ENCODE measurements at places on chromosomes 5 and 9.

GRCh38 chr5:27491047-27491446 is 452.7 kb upstream of the CDH9 start:
- DNase-seq, result no peak

DNA sequence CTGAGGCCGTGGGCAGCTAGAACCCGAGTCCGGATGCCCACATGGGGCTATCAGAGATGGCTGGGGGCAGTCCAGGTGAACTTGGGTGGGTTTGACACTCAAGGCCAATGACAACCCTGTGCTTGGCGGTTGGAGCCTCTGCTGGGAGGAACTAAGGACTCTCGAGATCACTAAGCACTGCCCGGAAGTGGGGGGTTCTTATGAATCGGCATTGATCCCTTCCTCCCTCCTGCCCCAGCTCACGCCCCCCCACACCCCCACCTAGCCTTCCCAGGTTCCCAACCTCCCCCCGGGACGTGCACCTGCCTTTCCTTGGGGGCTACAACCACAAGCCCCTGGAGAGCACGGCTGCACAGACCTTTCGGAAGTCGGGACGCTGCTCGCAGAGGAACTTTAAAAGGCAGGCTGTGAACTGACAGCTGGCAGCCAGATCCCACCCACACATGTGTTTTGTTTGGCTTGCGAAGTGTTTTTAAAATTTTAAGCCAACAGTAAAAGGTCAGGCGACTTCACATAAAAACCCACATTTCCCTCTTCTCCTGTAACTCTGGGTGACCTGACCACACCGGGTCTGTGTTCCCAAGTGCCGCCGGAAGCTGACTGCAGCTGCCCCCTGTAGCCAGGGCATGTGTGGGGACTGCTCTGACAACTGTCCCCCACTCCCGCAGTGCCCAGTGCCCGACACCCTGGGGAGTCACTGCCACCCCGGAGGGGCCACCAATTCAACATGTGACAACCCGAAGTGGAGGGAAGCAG is 5.1 kb upstream of the RALGDS start:
- peak; percentile 73 for DNase-seq

GRCh38 chr5:6850106-6850432 is 136.8 kb downstream of the TENT4A start:
- no peak for DNase-seq

DNA sequence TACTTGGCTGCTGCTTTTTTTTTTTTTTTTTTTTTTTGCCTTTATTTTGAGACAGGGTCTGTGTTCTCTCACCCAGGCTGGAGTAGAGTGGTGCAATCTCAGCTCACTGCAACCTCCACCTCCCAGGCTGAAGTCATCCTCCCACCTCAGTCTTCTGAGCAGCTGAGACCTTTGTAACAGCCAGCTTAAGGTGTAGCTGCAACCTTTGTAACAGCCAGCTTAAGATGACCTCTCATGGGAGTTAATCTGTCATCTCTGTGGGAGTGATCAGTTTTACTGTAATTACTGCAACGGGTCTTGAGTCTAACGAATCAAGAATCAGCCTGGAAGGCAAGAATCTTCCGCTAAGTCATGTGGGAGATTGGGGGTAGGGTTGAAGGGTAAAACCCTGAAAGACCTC is 31.6 kb upstream of the SNX2 start:
- no peak for DNase-seq

GRCh38 chr9:127360250-127360649 is 36.7 kb upstream of the SLC2A8 start:
- peak; percentile 26 for DNase-seq

DNA sequence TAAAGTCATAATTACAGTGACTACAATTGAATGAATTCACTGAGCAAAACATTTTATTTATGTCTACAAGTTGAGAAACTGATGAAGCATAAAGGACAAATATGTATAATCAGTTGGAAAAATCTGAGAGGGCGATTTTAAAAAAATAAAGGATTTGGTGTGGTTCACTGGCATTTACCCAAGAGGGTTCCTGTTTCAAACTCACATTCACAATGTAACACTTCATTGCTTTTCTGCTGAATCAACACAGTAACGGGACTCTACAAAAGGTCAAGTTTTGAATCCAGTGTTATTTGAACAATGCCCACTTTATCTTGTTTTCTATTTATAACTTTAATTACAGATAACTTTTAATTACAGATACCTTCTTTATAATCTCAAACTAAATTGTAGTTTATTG is 138.6 kb downstream of the NUDT12 start:
- DNase-seq, result peak; percentile 64

DNA sequence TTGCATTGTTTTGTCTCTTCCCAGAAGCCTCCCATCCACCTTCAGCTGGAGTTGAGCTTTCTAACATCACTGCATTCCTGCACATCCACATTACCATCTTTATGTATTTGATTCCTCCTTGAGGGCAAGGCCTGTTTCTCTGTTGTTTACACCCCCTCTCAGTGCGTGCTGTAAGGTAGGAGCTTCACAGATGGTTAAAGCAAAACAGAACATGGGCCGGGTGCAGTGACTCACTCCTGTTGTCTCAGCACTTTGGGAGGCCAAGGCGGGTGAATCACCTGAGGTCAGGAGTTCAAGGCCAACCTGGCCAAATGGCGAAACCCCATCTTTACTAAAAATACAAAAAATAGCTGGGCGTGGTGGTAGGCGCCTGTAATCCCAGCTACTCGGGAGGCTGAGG is 110.9 kb downstream of the KCNIP1 start:
- no peak for DNase-seq

DNA sequence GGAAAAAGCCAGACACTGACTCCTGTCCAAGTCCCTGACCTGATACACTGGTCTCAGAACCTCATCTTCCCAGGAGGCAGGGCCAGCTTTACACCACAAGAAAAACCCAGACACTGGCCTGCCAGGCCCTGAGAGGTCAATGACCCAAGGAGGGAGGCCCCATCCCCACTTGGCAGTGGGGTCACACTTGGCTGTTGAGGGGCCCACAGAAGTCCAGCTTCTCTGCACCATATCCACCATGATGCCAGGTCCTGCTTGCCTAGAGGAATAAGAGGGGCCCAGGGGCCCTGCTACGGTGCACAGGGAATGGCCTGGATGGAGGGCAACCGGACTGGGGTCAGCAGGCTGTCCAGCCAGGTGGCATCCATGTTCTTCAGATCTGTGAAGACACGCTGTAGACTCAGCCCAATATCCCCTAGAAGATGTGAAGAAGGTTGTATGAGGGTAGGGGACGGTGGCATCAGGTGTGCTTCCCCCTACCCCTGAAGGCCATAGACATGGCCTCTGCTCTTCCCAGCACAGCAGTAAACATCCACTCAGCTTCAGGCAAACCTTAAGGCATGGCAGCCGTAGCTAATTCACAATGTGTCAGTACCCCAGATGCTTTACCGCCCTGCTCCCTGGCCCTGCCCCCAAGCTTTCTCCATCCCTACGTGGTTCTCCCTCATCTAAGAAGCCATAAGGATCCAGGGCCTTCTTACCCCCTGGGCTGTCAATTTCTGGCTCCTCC is 6.7 kb downstream of the IRF1 start:
- no peak for DNase-seq

GRCh38 chr5:133460172-133460758 is 152.1 kb downstream of the FSTL4 start:
- DNase-seq, result no peak

GRCh38 chr9:130906735-130907416 is 10.3 kb upstream of the QRFP start:
- DNase-seq, result no peak

GRCh38 chr5:92863666-92864065 is 717.4 kb downstream of the NR2F1-AS1 start:
- no peak for DNase-seq

- DNase-seq, result peak; percentile 54
These were observed 372.0 kb upstream of the KIF2A start for GRCh38 chr5:61933787-61934626.

DNA sequence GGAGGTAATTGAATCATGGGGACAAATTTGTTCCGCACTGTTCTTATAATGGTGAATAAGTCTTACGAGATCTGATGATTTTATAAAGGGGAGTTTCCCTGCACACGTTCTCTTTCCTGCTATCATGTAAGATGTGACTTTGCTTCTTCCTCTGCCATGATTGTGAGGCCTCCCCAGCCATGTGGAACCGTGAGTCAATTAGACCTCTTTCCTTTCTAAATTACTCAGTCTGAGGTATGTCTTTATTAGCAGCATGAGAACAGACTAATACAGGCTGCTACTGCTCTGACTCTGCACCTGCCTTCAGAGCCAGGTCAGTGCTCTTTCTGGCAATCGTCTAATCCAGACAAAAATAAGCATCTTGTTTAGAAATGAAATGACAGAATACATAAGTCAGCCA is 479.2 kb upstream of the TUSC1 start:
- DNase-seq, result no peak

- DNase-seq, result no peak
These were observed 88.0 kb downstream of the PDZD2 start for GRCh38 chr5:31726952-31727351.

DNA sequence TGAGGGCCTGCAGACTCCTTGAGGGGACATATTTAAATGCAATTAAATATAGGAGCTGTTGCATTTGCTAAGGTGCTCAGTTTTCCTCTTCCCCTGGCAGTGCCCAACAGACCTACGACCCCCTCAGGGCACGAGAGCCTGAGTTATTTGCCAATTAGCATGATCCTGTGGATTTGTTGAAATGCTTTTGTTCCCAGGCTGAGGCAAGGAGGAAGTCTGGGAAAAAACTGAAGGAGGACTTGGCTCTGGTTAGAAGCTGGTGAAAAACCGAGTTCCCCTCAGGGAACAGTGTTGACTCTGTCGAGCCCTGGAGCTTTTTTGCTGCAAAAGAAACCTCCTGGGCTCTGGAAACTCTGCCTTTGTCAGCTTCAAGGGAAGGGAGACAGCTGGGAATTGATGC is 103.6 kb upstream of the SHB start:
- no peak for DNase-seq

DNA sequence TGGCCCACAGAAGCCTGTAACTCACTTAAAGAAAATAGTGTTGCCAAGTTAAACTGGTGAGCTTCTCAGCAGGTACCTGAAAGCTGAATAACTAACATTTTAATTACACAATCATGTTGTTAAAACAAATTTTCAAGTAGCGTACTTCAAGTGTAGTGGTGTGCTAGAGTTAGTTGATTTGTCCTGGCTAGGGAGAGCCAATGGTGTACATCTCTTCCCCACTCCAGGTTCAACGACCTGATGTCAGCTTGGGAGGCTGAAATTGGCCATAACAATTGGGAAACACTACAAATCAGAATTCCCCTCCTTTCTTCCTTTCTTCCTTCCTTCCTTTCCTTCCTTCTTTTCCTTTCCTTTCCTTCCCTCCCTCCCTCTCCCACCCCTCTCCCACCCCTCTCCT is 295.3 kb upstream of the SLC24A2 start:
- no peak for DNase-seq

- DNase-seq, result peak; percentile 46
These were observed 24.8 kb upstream of the IL6ST start for GRCh38 chr5:56019306-56020272.

- DNase-seq, result no peak
These were observed 7.9 kb downstream of the LNPEP start for GRCh38 chr5:96943799-96944198.

DNA sequence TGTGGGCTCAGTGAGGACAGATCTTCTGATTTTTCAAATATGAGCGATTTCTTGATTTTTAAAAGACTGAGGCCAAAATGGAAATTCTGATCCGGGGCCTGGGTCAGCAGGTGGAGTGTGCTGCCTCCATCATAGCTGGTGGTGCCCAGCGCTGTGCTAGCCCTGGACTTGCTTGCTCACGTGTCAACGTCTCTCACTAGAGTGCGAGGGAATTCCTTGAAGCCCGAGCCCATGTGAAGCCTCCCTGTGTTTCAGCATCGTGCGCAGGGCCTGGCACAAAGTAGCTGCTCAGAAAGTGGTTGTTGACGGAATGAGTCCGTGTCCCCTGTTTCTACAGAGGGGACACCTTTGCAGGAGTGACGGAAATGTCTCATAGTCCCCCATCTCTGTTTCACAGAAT is 50.5 kb downstream of the RGS3 start:
- DNase-seq, result no peak

- no peak for DNase-seq
These were observed 241.0 kb upstream of the IRX1 start for GRCh38 chr5:3354606-3355005.

DNA sequence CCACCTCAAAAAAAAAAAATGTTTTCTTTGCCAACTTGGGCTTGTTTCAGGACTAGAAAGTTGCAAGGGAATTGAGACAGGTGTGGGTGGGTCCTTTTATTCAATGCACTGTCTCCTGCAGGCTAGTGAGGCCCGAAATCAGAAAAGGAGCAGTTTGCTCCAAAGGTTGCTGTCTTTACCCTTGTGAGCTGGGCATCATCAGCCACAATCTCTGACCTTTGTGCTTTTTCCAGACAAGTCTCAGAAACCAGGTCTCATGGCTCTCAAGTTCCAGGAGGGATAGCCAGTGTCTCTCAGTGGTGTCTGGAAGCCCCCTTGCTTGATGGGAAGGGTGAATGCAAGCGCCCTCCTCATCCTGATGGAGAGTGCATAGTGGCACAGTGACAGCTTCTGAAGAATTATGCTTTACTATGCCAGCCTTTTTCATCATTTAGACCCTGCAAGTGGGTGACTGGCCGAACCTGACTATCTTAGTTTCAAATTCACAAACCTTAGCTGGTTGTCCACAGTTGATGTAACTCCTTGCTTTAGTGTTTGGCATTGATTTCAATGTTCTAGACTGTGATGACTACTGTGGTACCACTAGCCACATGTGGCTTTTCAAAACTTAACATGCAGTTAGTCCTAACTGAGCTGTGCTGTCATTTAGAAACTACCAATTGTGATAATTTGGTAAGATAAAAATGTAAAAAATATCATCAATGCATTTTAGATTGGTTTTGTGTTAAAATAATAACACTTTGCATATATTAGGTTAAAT is 468.6 kb downstream of the GADD45G start:
- no peak for DNase-seq

DNA sequence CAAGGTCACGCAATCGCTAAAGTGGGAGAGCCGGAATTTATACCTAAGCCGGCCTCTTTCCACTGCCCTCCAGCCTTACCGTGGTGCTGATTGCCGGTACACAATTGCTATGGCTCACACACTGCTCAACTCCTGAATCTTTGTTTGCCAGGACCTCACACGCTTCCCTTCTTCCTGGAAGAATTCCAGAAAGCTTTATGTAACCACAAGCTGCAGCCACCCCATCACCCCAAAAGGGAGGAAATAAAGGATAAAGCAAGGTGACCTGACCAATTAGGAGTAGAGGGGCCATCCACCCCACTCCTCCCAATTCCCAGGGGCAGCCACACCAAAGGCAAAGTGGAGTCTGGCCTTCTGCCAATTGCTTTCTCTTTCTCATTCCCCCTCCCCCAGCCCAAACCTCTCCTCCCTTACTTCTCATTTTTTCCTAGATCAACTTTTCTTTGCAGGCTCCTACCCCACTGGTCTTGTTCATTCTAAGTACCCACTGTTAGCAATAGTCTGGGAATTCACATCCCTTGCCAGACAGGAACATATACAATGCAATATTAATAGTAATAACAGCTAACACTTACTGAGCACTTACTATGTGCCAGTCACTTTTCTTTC is 18.0 kb upstream of the CDC23 start:
- DNase-seq, result no peak

- DNase-seq, result no peak
These were observed 186.2 kb upstream of the ELL2 start for GRCh38 chr5:96147866-96148265.
